ENCODE measurements at places on chromosomes 4 and X.
A peak's percentile ranks its signal among the peaks of the same experiment; 100 is the strongest.

- no peak for DNase-seq
Measured at GRCh38 chr4:77073981-77074380, 1.8 kb downstream of the CCNI start.

DNA sequence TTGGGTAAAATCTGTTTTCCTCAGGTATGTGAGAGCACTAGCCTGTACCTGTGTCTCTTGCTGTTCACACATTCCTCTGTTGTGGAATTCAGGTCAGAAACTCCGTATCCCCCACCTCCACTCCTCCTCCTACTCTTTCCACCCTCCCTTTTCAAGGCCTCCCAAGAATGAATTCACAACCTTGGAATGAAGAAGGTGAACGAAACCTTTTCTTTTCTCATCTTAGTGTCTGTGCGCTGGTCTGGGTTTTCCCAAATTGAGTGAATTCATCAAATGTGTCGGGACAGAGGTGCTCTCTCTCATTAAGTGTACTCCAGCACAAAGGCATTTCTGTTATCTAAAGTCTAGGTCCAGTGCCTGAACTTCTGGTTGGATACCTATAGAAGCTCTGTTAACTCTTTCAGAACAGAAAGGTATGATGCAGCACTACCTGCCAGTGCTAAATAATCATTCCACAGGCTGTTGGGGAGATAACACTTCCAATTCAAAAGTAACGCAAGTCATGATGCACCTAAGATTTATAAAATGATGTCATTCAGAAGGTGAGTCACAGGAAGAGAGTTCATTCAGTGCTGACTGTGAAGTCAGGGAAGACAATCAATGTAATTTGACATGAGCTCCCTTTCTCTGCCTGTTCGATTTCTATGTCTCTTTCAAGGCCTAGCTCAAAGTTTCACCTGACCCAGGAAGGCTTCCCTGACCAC, 41.9 kb downstream of the COL4A6 start:
- peak; percentile 38 for DNase-seq

DNA sequence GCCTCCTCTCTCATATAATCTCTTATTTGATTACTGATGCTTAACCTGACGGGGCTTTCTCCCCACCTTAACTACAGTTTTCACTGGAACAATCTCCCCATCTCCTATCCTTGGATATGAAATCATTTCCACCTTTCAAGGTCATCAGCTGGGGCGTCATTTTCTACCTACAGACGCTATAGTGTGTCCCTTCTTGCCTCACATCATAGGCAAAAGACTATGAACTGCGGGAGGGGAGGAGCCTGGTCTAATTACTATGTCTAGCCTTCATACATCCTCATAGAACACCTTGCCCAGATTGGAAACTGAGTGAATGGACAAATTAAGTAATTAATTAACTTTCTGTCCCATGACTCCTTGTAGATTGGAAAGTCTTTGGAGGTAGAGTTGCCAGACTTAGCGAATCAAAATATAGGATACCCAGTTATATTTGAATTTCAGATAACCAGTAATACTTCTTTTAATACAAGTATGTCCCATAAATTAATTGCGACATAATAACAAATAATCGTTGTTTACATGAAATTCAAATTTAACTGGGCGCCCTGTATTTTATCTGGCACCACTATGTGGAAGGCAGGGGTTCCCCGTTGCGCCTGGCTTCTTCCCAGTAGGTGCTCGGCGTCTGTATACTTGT, 752 bp upstream of the ATP6AP2 start:
- DNase-seq = no peak

DNA sequence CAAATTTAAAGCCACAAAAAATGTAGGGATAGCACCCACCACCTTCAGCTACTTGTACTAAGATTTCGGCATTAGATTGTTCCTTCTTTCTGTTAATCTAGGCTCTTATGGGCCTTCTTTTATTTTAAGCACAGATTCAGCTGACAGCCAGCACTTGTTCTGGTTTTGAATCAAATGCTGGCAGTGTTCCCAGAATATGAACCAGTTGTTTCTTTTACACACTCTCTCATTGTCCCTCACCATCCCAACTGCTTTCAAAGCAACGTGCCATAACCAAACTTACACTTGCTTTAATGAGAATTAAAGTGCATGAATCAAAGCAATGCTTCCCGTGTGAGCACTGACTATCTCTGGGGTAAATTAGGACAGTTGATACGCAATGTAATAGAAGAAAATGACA, 744.5 kb upstream of the FAM241A start:
- DNase-seq = peak; percentile 81

- DNase-seq = peak; percentile 61
Measured at GRCh38 chr4:121462660-121463261, 81.9 kb upstream of the QRFPR start.

DNA sequence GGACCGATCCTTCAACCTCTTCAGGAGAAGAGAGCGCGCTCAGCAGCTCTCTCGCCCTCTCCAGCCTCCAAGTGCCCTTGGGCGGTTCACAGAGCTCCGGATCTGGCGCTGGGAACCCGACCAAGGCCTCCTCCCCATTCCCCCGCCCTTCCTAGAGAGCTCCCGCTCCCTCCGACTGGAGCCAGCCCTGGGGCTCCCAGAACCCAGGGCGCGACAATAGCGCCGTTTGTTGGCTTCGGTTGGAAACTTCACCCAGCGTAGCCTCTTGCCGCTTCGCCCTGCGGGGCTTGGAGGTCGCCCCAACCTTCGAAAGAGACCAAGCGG, 3.1 kb upstream of the SOX3 start:
- DNase-seq = no peak

DNA sequence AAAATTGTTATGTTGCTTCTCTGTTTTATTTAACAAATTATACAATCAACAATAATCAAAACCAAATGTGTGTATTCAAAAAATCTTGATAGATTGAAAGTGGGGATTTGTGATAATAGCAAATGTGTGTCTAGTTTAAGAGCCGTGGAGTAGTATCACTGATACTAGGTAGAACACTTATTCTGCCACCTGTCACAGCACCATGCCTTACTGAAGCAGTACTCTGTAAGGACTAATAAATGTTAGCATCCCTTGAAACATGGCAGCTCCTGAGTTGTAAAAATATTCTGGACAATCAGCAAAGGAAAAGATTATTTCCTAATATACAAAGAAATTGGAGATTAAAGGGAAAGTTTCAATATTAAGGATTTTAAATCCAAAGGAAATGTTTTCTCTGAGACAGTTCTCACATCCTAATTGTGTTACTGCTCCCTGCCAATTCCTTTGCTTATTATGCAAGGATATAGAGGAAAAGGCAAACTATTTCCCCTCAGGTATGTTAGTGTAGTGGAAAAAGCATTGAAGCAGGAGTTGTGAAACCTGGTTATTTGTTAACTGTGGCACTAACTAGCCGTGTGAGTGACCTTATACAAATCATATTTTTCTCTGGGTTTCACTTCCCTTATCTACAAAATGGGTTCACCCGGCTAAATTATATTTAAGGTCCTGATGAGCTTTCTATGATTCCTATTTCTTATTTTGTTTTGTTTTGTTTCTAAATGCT, 303.1 kb downstream of the ARHGAP24 start:
- no peak for DNase-seq

DNA sequence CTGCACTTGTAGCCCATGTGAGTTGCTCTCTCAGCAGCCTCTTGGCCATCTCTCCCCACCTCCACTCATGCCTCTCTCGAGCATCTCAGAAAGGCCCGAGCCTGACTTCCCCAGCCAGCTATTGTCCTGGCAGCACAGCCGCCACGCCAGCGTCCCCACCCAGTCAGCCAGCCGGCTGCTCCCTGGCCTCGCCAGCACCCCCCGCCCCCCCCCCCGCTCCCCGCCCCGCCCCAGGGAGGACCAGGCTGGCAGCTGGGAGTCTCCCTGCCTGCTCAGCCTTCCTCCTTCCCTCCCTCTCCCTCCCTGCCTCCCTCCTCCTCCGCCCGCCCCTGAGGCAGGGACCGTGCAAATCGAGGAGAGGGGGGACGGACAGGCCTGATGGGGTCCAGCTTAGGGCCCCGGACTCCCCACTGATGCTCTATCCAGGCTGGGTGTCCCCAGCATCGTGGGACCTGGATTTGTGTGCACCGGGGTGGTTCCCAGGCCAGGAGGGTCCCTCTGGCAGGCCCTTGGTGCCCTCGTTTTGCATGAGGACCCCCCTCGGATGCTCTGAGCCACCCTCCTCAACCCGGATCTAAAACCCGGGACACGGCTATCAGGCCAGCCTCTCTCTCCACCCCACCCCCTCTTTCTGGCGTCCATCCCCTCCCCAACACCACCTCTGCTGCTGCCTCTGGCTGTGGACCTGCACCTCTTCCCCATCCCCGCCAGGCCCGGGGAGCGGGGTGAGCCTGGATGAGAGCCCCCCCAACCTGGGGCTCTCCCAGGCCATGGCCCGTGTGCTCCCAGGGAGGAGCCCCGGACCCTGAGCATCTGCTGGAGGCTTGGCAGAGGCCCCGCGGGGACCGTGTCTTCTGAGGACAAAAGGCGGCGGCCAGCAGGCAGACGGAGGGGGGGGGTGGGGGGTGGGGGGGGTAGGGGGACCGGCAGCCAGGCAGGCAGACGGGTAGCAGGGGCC, at the start of gene GPR173:
GPR173 (plus strand) TSS at position 621 of the 958 bp plus-strand sequence. CDS start 27,833 bp downstream, outside the sequence.
- peak; percentile 66 for DNase-seq

- no peak for DNase-seq
Measured at GRCh38 chr4:105633241-105633640, 75.2 kb downstream of the INTS12 start.

GRCh38 chr4:137510557-137511265, 21.6 kb downstream of the PCDH18 start:
- DNase-seq = peak; percentile 96

GRCh38 chrX:130446974-130447373, 45.2 kb downstream of the RBMX2 start:
- DNase-seq = no peak

DNA sequence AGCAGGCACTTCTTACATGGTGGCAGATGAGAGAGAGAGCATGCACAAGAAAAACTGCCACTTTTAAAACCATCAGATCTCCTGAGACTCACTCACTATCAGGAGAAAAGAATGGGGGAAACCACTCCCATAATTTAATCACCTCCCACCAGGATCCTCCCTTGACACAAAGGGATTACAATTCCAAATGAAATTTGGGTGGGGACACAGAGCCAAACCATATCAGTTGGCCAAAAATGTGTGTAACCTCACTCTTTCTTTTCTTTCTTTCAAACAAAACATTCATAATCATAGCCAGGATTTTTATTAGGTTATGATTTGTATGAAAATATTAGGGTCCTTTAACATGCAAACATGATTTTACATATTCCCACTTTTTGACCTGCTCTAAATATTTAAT, 222.1 kb downstream of the PCDH18 start:
- peak; percentile 4 for DNase-seq

- peak; percentile 93 for DNase-seq
Measured at GRCh38 chr4:184355111-184355604, 119.2 kb downstream of the IRF2 start.

DNA sequence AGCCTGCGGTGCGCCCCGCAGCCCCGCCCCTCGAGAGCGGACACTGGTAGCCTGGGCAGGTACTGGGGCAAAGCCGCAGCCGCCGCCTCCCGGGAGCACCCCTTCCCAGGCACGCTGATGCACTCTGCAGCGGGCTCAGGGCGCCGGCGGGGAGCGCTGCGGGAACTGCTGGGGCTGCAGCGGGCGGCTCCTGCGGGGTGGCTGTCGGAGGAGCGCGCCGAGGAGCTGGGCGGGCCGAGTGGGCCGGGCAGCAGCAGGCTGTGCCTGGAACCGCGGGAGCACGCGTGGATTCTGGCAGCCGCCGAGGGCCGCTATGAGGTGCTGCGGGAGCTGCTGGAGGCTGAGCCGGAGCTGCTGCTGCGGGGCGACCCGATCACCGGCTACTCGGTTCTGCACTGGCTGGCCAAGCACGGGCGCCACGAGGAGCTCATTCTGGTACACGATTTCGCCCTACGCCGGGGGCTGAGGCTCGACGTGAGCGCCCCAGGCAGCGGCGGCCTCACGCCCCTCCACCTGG, 401 bp downstream of the SOWAHD start:
- DNase-seq = no peak

DNA sequence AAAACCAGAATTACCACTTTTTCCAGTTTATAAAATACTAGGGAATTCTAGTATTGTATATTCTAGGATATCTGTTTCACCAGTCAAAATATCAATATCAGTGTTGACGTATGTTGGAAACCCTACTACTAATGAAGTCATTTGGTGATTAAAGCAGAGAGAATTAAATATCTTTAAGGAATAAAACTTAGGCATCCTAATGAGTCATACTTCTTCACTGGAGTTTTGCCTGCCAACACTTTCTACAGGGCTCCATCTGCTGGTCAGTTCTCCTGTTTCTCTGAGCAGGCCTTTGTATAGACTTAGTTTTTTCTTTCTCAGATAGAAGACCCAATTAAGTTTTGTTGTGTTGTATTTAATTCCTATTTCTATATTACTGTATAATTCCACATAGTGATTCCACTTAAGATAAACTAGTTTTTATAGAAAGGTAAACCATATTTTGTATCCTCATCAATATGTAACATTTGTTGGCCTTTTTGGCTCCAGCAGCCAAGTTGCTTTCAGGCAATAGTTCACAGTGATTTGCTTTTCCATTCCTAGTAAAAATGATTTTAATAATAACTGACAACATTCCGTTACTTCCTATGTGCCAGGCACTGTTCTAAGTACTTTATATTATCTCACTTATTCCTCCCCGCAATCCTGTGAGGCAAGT, 3.5 kb downstream of the AP1AR start:
- DNase-seq = peak; percentile 94

DNA sequence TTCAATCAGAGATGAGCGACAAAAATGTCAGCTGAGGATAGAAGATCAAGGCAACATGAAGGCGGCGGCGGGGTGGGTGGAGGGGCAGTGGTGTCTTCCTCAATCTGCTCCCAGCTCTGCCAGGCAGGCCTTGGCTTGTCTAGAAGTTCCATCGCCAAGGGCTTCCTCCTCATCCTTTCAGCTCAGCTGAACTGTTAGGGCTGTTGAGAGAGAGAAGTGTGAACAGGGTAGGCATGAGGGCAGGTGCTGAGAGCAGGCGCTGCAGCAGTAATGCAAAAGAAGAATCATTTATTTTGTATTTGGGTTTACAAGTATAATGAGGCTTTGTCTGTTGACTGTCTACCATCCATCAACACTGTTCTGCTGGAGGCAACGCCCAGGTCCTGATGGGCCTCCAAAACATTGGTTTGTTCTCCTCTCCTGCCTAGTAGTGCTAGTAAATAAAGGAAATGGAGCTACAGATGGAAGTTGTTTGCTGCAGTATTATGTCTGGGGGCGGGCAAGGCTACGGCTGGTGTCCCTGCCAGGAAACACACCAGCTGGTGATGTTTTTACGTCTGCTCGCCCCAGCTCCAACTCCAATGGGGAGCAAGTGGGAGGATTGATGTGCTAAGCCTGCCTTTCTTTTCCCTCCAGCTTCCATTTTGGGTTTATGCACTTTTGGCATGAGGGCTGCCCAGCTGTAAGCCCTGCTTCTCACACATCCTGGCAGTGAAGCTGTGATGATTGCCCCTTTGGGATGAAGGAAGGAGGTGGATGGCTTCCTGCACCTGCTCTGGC, 139.4 kb upstream of the BOD1L1 start:
- DNase-seq = no peak

Data from IMR-90 (cell line).